ENCODE measurements at places on chromosomes 2 and 18.

- DNase-seq: no peak
Observed at GRCh38 chr2:42856891-42857632, 64.7 kb upstream of the HAAO start.

GRCh38 chr2:70553334-70553583, 367 bp downstream of the TGFA start:
- no peak for DNase-seq

- no peak for DNase-seq
Observed at GRCh38 chr2:119221609-119222008, 2.0 kb upstream of the STEAP3 start.

DNA sequence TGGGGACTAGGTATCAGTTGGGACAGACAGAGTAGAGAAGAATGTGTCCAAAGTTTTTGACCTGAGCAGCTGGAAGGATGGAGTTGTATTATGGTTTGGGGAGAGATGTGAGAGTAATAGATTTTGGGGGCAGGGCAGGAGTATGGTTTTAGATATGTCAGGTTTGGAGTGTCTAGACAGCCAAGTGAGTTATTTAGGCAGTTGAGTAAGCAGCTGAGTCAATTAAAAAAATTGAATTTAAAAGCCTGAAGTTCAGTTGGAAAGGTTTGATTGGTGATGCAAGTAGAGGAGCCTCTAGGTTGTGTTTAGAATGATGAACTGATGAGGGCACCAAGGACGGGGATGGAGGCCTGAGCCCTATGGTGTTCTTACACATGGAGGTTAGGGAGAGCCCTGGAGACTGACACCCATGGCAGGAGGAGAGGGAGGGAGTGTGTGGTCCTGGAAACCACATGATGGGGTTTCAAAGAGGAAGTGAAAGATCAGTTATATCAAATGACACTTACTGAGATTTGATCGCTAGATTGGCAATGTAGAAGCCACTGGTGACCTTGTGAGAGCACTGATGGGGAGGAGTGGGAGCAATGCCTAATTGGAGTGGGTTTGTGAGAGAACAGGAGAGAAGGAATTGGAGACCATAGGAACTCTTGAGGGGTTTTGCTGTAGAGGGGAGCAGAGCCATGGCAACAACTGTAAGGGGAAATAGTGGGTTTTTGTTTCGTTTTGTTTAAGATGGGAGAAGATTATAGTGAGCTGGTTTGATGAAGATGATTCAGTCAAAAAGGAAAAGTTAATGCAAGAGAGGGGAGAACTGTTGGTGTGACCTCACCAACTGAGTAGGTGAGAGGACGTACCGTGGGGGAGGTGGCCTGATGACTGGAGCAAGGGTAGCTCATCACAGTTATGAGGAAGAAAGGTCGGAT, 10.3 kb downstream of the ITGA6 start:
- DNase-seq: no peak

- no peak for DNase-seq
Observed at GRCh38 chr2:39447266-39448168, 10.4 kb upstream of the MAP4K3 start.

DNA sequence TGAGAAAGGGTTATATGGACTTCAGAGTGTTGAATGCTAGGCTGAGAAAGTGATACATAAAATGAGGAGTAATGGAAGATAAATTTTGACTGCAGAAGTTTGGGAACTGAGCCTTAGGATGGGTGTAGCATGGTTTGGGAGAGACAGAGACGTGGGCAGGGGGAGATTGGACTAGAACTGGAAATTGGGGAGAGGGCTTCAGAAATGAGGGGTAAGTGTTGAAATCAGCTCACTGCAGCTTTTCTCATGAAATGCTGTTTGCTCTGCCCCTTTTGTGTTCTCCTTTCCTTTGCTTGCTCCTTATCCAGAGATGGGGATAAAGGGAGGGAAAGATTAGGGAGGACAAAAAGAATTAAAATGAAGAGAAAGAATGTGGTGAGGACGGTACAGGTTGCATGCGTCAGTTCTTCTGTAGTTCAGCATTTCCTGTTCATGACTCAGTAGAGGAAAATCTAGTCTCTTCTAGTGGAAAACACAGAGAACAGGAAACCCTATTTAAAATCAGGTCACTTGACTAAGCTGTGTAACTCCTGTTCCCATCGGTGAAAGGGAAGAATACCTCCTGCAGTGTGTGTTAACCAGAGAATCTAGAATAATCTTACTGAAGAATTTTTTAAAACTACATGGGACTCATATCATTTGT, 105.6 kb downstream of the CRIM1 start:
- no peak for DNase-seq

GRCh38 chr2:147135376-147135775, 709.5 kb upstream of the ACVR2A start:
- no peak for DNase-seq

DNA sequence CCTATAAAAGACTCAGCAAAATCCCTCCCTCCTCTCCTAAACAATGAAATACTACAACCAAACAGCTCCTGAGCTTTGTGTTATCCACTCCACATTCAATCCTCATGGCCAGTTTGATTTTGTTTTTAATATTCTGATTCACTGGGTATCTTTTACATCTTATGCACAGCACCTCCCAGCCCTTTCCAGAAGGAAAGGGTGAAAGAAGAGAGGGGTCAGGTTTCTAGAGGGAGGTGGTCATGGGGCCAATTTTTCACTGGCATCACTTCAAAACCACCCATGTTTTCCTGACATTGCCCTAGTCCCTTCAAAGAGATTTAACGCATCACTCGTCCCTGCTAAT, 315.6 kb downstream of the LPIN1 start:
- no peak for DNase-seq

DNA sequence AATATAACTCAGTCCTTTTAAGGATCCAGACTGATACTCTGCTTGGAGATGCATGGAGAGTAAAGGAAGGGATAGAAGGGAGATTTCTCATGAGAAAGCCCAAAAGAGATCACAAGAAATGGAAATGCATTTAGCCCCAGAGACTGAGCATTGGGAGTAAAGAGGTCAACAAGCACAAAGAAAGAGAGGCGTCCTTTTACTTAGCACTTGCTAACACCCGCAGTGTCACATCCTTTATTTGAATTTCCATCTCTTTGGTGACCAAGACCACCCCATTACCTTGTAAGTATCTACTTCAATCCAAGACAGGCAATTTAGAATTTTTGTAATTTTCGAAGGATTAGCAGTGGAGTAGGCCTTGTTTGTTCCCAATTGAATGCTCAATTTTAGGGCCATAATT, 111.8 kb upstream of the DCC start:
- no peak for DNase-seq

DNA sequence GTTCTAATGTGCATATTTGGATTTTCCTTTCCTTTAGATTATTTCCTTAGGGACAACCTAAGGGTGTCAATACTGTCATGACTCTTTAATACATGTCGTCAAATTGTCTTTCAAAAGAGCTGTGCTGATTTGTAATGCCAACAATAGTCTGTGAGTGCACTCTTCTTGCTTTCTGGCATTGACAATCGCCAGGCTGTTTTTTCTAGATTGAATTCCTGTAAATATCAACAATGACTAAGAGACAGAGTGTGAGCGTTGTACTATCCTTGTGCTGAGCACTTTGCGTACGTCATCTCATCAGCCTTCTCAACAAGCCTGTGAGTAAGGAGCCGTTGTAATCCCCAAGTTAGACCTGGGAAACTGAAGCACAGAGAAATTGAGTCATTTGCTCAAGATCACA, 96.0 kb downstream of the ACOXL start:
- DNase-seq: no peak

- no peak for DNase-seq
Observed at GRCh38 chr2:105184420-105184819, 57.1 kb upstream of the GPR45 start.

GRCh38 chr2:11466307-11467128, 557 bp upstream of the E2F6 start:
- DNase-seq: no peak

Measured in effector memory CD8-positive, alpha-beta T cell (primary cell).